Stimulated activated CD4-positive, alpha-beta T cell treated with anti-CD3 and anti-CD28 coated beads, Interleukin-1b, Interleukin-23, amount 100 ng/mL, for 1 hour (primary cell): ENCODE measurements at places on chromosomes 3 and 15.

DNA sequence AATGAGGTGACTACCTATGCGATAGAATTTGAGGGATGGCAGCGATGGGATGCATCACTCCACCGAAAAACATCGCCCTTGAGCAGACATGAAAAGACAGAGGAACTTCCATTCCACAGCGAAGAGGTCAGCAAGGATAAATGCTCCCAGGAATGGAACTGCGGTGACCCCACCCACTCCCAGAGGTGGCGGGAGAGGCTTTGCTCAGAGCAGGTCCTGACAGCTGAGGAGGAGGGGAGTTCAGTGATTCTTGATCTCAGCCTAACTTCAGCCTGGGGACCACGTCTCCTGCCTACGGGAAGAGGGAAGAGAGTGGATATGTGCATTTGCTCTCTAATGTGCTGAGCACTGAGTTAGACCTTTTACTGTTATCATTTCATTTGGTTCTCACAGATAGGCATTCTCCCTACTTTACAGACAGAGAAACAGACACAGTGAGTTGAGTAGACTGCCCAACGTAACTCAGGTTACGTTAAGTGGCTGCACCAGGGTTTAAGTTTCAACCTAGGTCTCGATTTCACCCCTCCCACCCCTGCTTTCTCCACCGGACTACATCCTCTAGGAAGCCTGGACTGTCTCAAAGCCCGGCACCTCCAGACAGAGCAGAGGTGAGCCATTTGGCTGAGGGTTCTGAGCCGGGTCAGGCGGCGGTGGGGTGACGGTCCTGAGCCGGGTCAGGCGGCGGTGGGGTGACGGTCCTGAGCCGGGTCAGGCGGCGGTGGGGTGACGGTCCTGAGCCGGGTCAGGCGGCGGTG lies 170.0 kb downstream of the RAB11A start:
- DNase-seq, result no peak

DNA sequence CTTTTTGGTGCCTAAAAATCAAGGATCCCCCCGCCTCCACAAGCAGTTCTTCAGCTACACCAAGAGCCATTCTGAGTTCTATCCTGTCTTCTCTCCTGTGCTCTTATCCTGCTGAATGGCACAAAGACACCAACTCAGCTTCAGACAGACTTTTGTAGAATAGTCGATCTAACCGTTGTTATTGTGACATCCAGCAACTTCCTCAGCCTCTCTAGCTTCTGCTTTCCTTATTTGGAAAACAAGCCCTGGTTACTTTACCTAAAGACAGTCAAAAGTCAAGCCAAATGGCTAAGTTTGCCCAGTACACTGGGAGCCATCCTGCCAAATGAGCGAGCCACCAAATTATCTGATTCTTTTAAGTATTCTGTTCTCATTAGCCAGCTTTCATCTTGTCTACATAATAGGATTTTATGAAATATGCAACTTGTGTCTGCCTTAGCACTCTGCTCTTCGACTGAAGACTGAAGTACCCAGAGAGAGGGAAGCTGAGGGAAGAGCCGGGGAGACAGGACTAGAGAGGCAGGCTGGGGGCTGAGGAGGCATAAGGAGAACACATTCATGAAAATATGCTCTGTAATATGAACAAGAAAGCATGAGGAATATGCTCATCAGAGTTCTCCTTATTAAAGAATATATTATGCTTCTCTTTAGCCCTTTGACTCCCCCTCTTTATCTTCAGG lies 35.1 kb downstream of the LYZL4 start:
- no peak for DNase-seq

DNA sequence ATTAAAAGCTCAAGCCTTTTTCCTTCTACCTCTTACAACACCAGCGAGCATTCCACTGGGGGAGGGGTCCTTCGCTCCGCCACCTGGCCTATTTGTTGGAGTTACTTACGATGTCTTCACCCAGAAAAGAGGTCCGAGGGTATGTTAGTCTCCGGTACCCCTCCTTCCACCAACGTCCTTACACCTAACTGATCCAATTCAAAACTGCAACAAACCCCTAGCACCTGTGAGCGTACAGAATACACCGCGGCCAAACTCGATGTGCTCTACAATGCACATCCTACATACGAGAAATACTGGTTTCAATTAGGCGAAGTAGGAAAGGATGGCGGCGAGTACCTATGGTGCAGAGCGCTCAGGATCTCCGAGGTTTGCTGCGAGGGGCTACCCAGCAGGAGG lies 944 bp downstream of the SLITRK3 start:
- no peak for DNase-seq

DNA sequence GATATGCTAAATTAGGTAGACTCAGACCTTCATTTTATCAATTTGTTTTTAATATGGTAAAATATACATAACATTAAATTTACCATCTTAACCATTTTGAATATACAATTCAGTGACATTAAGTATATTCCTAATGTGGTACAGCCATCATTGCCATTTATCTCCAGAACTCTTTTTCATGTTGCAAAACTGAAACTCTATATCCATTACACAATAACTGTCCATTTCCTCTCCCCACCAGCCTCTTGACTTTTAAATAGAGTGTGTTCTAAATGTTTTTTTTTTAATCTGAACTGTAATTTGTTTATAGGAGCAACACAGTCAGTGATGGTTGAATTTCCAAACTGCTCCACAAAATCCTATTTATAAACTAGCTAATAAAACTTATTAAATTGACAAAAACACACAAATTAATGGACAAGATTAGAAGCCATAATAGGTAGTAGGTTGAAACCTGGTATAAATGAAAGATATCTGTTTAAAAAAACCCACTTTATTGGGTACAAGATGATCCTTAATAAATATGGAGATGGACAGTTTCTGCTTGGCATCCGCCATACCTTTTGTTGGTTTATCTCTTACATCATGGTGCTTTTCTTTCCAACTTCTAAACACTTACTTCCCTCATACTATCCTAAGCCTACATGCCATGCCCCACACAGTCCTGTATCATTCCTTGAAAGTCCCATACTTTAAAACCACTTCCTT lies 142.4 kb downstream of the ZPLD1 start:
- no peak for DNase-seq

DNA sequence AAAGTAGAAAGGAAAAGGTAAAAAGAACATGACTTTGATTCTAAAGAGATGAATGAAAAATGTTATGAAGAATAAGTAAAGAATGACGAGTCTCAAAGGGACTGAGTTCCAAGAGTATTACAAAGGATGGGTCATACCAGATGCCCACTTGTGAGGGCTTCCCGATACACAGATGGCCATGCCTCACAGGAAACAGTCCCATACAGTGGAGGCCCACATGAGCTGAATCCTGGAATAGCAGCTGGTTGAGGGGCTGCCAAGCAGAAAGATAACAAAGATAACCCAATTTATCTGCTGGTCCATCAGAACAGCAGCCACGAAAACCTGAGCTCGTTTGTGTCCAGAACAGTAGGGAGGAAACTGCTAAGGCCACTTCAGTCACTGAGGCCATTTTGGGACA lies 3.7 kb downstream of the SSR3 start:
- no peak for DNase-seq

DNA sequence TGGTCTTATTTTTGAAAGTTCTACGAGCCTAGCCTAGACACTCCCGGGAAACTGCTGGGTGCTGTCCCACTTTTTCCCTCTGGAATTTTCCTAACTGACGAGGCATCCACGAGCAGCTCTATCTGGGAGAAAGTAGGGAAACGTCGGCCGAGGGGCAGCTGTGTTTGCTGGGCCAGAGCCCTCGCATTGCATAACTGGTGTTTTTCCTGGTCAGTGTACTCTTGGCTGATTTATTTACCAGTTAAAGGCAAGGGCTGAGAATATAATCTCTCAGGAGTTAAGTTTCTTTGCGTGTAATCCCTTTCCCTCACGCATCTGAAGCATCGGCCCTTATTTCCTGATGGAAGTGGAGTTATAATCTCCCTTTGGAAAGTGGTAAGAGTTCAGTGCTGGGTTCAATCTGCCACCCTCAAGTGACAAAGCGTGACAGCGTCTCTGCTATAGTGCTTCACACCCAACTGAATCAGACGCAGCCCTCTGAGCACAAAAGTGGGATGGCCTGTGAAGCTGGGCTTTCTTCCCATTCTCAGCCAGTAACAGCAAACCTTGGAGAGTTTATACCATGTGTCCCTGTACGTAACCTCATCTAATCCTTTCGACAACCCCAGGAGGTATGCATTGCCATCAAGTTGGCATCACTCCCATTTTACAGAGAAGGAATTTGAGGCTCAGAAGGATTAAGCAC lies 311.5 kb downstream of the RORA start:
- no peak for DNase-seq

DNA sequence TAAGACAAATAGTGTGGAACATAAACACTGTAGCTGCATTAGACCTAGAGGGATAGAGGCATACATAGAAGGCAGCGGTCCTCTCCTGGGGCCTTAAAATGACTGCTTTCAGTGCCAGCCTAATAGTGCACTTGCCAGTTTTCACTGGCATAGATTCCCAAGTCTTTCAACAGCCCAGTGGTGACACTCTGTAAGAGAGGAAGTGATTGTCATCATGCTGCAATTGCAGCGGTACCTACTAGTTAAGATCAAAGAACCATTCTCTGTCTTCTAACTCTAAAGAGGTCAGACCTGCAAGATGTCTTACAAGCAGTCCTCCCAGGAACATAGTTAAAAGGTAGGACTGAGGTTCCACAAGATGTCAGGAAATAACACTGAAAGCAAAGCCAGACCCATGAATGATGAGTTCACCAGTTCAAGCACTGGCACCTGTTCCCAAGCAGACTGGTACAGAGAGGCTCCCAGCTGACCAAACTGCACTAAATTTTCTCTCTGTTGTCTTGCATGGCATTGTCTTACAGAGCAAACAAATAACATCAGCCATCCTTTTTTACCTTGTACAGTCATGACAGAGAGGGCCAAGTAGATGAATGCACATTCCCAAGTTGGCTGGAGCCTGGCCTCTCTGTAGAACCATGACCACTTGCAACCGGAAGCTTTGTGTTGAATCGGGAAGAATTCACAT lies 100.5 kb upstream of the SKOR1 start:
- no peak for DNase-seq

GRCh38 chr3:150479370-150479769 lies 66.9 kb downstream of the SERP1 start:
- no peak for DNase-seq

DNA sequence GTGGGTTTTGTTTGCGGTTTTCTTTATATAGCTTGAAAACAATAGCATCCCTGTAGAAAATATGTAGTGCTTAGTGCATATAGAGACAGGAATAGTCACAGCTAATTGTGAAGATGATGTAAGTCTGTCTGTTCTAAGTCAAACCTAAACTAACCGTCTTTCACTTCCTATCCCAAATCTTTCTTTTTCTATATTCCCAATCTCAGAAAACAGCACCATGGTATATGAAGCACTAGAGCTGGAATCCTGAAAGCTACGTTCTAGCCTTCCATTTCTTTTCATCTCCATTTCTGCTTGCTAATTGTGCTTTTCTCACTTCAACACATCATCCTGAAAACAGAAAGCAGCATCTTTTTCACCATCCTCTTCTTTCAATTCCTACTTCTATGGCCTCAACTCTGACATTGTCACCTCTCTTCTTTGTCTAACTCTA lies 1235.5 kb downstream of the ROBO2 start:
- DNase-seq, result no peak

DNA sequence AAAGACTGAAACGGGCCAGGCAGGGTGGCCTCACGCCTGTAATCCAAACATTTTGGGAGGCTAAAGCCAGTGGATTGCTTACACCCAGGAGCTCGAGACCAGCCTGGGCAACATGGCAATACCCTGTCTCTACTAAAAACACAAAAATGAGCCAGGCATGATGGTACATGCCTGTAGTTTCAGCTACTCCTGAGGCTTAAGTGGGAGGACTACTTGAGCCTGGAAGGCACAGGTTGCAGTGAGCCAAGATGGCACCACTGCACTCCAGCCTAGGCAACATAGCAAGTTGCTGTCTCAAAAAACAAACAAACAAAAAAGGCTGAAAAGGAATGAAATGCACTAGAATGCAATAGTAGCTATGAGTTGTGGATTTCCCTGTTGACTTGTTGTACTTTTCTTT lies 94.7 kb downstream of the STAG1 start:
- DNase-seq, result no peak

DNA sequence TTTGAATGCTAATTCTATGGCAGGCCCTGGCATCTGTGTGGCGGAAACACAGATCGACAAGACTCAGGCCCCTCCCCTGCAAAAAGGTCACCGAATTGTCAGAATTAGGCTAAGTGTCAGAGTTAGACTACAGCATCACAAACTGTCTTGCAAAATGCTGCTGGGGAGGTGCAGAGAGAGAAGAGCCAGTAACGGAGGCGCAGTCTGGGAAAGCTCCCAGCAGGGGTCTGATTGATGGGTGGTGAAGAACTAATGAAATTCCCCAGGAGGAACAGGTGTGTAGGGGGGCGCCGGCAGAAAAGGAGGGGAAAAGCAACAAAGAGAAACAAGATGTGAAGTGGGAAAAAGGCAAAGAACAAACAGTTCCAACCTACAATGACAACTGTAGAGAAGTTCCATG lies 72.7 kb upstream of the TAMM41 start:
- no peak for DNase-seq

DNA sequence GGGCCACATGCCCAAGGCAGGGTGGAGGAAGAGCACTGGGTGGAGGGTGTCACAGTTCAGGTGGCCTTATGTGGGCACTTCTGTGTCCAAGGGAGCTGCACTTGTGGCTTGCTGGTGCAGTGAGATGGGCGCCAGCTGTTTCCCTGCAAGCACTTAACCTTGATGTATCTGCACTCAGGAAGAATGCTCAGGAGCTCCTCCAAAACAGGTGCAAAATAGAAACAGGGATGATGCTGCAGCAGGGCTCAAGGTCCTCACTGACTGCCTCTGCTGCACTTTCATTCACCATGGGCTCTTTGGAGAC lies 151.3 kb downstream of the CADPS start:
- DNase-seq, result no peak

DNA sequence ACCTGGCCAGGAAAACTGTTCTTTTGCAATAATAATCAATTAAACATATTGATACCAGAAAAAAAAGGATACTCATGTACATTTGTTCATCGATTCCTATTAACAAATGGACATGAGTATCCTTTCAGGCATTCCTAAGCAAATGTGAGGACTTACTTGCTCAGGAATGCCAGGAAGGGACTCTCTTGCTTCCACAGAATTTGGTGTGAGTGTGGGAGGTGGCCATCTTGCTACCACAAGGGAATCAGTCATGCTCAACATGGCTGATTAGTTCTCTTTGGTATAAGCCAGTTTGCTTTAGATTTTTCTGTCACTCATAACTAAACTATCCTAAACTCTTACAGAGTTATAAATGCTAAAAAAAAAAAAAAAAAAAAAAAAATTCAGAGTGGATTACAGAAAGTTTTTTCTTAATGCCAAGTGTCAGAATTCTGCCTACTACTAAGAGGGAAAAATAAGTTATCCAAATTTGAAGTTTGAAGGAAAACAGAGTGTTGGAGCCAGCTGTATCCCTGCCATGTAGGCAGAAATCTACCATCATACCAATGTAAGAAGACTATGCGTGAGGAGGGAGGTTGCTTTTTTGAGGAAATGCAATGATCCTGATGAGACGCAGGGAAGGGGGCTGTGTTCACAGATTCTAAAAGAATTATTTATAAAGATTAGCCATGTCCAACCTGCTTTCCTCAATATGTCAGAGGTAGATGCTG lies 98.7 kb downstream of the PLD1 start:
- no peak for DNase-seq

GRCh38 chr3:189169728-189170127 lies 2.0 kb upstream of the TPRG1 start:
- DNase-seq, result no peak
